ENCODE measurements at places on chromosomes 3 and 15. TPM values are rescaled to one million over a fixed set of nuclear protein-coding genes. Genes with fewer than 3 reads are reported as not detected.

Gene FSTL1
- 304 TPM for total RNA-seq

Gene CP
- total RNA-seq, result 143 TPM

Gene CYP1A2
- total RNA-seq, result not detected

GRCh38 chr15:82128401-82129148 lies 82.8 kb upstream of the MEX3B start:
- H3K27me3 ChIP-seq, result no peaks in the 10 kb centered on the region
- H3K4me1 ChIP-seq, result peaks cover 17% of the 10 kb centered on the region
- H3K36me3 ChIP-seq, result peaks cover 2% of the 10 kb centered on the region

- no peaks in the 10 kb centered on the region for H3K4me1 ChIP-seq
- no peaks in the 10 kb centered on the region for H3K36me3 ChIP-seq
- H3K4me3 ChIP-seq, result no peak overlapping the region
- peaks cover 2% of the 10 kb centered on the region for H3K27me3 ChIP-seq
- H3K27ac ChIP-seq, result no peak overlapping the region
- DNase-seq, result no peak
These were observed 11.7 kb upstream of the ZNF148 start for GRCh38 chr3:125386811-125387210.

Measured in lung (tissue), 17 donors.